ENCODE measurements at places on chromosomes 11 and 22.

- no peak for DNase-seq
Observed at GRCh38 chr11:117819096-117820040, 5.2 kb downstream of the FXYD2 start.

DNA sequence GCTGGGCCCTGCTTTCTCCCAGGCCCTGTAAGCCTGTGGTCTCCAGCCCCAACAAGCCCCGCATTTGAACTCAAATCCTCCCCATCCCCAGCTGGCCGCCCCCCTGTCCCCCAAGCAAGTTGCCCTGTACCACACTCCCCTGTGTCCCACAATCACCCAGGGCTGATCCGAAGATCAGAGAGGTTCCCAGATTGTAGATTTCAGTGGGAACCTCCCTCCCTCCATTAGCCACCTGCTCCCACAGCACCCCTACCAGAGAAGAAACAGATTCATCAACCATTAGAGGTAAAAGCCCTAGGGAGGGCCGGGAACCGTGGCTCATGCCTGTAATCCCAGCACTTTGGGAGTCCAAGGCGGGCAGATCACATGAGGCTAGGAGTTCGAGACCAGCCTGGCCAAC is 107.5 kb downstream of the FEZ1 start:
- no peak for DNase-seq

GRCh38 chr11:110125632-110126031 is 32.4 kb downstream of the ZC3H12C start:
- no peak for DNase-seq

DNA sequence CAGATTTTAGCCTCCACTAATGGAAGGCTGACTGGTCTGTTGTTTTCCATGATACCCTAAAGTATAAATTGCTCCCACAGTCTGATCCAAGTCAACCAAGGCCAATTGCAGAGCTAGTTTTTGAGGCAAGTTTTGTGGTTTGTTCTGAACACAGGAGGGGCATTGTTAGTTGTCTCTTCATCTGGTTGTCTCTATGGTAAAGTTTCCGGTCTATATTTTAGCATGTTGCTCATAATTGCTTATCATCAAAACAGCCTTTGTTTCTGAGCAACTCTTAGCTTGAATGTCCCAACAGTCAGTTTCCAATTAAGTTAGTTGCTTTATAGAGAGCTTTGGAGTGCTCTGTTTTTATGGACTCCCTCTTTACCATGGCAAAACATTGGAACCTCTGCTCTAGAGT is 217.6 kb upstream of the CARD18 start:
- DNase-seq = no peak

DNA sequence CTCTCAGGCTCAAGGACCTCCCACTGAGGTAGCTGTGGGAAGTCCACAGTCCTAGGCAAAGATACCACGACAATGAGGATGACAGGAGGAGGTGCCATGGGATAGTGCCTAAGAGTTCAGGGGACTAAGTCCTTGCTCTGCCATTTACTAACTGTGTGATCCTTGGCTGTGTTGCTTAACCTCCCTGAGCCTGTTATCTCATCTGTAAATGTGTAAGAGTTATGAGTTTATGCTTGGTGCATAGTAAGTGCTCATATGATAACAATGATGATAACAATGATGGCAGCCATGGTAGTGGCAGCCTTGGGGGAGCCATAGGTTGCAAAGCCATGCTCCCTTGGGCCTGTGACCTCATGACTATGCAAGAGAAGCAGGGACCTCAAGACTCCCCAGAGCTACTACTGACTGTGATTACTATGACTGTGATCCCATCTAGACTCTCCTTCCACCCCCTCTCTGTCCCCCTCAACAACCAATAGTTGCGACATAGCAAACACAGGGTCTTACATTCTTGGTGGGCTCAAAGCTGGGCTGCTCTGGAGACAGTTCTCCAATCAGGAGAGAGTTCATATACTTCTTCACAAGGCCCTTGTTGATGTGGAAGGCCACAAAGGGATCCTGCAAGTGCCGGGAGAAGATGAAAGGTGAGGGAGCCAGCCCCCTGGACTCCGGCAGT is 3.9 kb downstream of the FADS1 start:
- DNase-seq = no peak

- DNase-seq = no peak
Observed at GRCh38 chr11:11458001-11458400, 105.0 kb upstream of the CSNK2A3 start.

- DNase-seq = no peak
Observed at GRCh38 chr11:94926698-94927237, 46.6 kb downstream of the CWC15 start.

DNA sequence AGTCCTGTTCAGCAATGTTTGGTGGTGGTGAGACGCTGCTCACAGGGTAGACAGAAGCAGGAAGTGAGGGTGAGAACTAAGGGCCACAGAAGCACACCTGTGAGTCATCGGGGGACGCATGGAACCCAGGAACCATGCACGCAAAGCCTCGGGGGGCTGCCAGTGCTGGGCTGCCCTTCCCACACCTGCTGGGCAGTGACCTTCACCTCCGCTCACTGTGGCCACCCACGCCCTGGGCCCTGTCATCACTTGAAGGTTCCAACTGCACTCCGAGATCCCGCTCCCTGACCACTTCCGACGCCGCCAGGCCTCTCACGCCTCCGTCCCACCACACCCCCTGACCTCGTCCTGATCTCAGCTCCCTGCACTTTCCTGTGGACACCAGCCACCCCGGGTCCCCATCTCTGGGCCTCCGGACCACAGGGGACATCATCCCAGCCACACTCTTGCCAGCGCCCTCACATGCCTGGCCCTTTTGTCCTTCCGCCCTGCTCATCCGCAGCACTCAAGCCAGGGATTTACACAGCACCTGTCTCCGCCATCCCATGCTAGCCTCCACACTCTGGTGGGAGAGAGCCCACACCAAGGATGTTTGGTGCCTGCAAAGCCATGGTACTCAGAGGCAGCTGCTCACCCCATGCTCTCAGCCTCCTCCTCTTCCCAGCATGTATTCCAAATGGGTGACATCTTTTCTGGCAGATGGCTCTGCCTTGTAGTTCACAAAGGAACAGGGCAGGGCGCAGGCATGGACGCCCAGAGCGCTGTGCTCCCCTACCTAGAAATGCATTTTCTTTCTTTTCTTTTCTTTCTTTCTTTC is 23.1 kb upstream of the ATXN10 start:
- DNase-seq = no peak

GRCh38 chr11:104522650-104523049 is 358.7 kb upstream of the PDGFD start:
- no peak for DNase-seq

DNA sequence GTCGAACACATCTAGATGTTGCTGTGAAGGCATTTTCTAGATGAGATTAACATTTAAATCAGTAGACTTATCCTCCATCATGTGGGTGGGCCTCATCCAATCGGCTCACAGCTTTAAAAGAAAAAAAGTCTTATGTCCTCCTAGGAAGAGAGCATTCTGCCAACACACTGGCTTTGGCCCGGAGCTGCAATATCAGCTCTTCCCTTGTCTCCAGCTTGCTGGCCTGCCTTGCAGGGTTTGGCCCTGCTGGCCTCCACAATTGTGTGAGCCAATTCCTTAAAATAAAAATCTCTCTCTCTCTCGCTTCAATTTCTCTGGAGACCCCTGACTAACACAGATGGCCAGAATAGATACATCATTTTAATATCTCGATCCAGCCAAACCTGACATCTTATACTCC is 13.1 kb upstream of the ABCC8 start:
- DNase-seq = no peak

GRCh38 chr11:115463606-115464005 is 40.6 kb downstream of the CADM1 start:
- DNase-seq = no peak

- DNase-seq = no peak
Observed at GRCh38 chr11:18229501-18229900, 7.1 kb downstream of the SAA4 start.

GRCh38 chr22:28379951-28380350 is 299.7 kb downstream of the TTC28 start:
- no peak for DNase-seq

DNA sequence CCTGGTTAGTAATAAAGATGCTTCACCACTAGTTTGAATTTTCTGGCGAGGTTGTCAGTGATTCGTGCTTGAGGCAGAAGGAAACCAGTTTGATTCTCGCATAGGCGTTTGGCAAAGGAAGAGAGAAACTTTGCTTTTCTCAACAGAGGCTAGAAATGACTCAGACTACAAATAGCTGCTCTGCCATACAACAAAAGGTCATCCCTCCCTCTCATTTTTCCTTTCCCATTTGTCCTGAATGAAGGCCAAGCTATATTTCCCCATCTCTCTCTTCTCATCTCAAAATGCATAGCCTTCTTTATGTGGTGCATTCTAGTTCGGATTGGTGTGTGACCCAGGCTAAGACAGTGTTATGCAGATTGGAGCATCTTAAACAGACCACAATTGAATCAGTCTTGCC is 741.4 kb downstream of the NTM start:
- no peak for DNase-seq

DNA sequence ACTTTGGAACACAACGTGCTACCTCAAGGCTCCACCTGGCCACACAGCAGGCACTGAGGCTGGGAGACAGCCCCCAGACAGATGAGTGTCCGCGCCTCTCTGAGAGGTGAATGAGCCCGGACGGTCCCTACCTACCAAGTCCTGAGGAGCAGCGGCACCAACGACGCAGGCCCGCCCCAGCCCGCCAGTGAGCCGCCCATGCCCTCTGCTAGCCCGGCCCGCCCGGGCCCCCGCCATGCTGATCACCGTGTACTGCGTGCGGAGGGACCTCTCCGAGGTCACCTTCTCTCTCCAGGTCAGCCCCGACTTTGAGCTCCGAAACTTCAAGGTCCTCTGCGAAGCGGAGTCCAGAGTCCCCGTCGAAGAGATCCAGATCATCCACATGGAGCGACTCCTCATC is at the start of gene DDI1:
Gene DDI1, plus strand, starts transcription at position 53 of the 400 bp plus-strand sequence. Its CDS starts 183 bp downstream, at position 236.
- no peak for DNase-seq

DNA sequence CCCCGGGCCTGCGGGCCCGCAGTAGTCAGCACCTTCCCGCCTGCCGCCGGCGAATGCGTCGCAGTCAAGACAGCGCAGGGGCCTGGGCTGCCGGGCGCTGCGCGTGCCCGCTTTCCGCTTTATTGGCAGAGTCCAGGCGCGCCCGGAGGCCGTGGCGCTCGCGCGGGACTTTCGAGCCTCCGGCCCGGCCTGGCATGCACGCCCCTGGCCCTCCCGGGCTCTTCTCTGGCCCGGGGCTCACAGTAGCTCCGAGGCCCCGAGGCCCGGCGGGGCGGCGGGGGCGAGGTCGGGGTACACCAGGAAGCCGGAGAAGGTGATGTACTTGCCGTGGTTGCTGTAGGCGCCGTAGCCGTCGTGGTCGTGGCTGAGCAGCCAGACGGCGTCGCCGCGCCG is 3.1 kb downstream of the FAM180B start:
- no peak for DNase-seq

DNA sequence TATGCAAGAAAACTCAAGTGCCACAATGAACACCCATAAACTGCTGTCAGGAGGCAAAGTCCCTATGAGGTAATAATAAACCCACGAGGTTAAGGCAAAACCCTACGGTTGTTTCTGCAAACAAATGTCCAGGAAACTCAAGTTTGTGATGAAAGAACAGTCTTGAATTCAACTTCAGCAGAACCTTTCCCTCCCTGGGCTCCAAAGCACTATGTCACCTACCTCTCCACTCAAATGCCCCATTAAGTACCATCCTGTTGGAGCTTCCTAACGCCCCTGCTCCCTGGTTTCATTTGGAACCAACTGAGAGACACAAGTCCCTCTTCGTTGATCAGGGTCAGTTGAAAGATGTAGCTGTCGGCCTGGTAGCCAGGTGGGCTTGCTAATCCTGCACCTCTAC is 2.6 kb upstream of the C11orf91 start:
- DNase-seq = no peak

DNA sequence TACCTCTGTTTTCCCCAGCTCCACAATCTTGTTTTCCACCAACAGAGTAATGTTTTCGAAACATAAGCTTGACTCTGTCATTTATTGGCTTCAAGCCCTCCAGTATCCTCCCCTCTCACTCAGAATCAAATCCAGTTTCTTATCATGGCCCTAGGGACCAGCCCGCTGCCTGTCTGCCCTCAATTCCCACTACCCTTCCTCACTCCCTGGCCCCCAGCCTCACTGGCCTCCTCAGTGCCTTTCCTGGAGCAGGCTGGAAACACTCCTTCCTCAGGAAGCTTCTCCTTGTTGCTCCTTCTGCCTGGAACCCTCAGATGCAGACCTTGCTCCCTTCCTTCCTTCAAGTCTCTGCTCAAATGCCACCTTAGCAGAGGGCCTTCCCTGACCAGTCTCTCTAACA is 3.9 kb downstream of the POLD4 start:
- DNase-seq = no peak

DNA sequence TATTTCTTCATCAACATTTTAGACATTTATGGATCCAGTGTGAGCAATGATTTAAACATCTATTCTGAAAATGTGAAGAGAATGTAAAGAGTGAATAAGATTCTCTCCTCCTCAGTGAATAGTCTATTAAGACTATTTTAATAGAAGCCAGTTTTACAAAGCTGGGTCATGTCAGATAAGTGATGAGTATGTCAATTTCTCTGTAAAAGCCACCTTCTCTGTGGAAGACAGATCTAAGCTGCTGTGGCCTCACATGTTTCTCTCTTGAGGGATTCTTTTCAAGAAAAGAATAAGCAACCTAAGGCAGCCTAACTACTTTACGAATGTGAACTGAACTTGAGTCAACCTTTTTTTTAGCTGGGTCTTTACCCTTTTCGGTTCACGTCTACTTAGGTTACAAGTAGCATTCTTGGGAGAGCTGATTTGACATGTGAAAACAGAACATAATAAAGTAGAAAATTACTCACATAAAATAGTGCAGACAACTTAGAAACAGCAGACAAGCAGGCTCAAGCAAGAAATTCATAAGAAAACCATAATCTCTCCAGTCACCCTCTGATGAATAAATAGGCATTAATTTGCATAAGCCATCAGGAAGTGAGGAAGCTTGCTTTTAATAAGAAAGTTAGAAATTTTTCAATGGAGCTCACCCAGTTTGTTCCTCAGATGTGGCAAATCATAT is 9.9 kb downstream of the CTSC start:
- DNase-seq = no peak

DNA sequence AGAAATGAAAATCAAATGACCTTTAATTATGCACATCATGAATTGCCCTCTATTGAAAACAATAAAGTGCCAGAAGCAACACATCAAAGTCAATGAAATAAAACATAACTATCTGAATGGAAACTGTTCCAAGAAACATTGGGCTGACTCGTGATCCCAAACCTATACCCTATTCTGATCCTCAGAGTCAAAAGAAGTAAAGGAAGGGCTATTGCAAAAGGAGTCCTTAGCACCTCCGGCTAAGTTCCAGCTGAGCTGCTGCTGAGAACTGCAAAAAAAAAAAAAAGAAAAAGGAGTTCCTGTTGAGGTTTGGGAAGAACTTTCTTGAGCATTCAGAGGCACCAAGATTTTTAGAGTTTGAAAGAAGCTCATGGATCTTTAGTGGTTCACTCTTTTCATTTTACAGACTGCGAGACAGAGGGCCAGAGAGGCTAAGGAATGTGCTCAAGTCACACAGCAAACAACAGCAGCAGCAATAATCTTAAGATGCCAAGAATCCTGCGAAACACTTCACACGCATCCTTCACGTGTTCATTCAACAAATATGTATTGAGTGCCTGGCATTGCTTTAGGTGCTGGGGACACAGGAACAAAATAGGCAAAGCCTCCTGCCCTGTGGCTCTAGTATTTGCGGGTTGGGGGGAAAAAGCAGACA is 841 bp upstream of the TMPRSS13 start:
- DNase-seq = no peak

- DNase-seq = no peak
Observed at GRCh38 chr11:36016263-36016662, 72.4 kb downstream of the LDLRAD3 start.

Measured in activated T-cell treated with anti-CD3 and anti-CD28 coated beads for 1 hour (primary cell).